GM13976 (cell line): ENCODE measurements at places on chromosomes 16 and 17.
A peak's percentile ranks its signal among the peaks of the same experiment; 100 is the strongest.

DNA sequence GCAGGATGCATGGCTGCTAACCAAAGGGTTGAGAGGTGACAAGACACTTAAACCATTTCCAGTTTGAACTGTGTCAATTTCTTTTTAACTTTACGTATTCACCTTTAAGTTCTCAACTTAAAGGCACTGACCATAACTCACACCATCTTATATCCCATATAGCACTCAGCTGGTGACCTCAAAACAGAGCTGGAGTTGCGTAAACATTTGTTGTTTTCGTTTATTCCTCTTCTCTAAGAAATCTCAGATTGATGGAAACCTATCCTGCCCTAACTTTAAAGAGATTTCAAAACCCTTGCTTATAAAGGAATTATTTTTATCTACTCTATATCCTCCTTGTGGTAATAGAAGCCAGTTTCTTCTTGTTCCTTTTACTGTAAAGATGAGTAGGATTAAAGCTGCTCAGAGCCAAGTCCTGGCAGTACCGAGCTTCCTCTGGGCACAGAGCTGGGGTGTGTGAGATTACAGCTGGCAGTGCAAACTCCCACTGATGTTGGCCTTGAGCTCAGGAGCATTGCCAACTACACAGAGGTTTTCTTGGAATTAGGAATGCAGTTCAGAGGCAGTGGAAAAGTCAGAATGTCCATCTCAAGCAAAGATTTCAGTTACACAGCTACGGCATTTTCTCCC is 1.3 kb downstream of the KCTD2 start:
- no peak for DNase-seq

- DNase-seq = no peak
These were observed 101.7 kb downstream of the CHD9 start for GRCh38 chr16:53156516-53156915.

- DNase-seq = no peak
These were observed 775 bp downstream of the CYTH1 start for GRCh38 chr17:78781104-78781892.

DNA sequence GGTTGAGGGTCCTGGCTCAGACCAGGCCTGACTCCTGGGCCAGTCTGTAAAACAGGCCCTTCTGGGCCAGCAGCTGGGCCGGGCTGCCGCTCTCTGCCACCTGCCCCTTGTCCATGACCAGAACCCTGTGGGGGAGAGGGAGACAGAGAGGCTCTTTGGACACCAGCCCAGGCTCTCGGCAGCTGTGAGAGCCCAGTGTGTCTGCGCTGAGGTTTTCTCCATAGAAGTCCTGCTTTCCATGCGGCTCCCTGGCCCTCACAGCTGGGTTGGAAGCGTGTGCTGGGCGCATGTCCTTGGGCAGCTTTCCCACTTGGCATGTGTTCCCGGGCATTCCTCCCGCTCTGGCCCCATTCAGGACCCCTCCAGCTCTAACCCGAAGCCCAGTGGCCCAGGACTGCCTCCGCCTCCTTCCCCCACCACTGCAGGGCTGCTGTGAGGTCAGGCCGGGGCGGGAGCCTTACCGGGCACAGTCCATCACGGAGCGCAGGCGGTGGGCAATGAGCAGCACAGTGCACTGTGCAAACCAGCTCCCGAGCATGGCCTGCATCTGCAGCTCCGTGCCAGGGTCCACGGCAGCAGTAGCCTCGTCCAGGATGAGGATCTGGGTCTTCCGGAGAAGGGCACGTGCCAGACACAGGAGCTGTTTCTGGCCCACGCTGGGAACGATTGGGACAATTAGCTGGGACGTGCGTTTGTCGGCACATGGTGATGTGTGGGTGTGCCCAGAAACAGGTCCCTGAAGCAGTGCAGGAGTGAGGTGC is 73.0 kb downstream of the ABCC6 start:
- no peak for DNase-seq

- DNase-seq = no peak
These were observed 32.2 kb downstream of the BAHCC1 start for GRCh38 chr17:81427173-81428120.

DNA sequence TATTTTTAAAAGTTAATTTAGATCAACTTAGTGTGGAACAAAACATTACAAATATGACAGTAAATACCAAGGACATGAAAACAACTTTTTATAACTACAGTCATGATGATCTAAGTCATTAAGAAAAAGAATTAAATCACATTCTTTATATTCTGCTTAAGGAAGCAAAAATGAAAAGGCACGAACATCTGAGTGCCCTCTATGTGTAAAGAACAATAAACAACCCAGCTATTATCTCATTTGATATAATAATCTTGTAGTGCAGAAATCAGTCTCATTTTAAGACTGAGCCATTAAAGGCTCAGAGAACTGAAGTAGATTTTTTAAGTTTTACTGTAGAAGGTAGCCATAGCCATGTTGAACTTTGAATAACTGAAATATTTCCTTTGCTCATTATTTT is 13.4 kb downstream of the MYO1D start:
- no peak for DNase-seq

DNA sequence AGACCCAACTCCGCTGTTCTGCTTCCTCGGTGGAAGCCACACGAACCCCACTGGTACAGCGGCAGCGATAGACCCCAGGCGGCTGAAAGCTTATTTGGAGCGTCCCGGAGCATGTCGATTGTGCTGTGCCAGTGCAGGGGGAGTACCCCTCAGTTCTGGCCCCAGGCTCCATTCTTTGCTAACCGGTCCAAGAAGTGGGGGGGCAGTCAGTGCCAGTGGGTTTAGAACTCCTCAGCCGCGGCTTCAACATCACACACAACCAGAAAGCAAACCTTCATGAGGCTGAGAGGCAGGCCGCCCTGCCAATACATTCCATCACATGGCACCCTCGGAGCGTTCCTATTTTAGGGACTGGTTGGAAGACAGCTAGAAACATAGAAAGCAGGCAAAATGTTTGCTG is 1.7 kb upstream of the MNT start:
- no peak for DNase-seq

GRCh38 chr16:66620429-66620795 is 15.9 kb downstream of the CMTM3 start:
- DNase-seq = no peak

GRCh38 chr17:27535975-27536374 is 79.7 kb downstream of the KSR1 start:
- no peak for DNase-seq

DNA sequence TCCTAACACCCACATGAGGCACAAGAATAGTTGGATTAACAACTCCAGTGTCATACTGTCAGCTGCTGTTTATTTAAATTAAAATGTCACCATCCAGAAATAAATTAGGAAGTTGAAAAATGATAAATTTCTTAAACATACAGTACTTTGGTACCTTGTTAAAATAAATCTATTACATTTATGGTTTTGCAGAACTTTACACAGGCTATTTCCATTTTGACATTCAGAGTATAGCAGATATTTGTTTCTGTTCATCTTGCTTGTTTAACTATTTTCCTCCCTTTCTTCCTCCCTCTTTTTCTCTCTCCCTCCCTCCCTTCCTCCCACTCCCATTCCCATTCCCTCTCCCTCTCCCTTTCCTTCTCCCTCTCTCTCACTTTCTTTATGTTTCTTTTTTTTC is 310.1 kb downstream of the CDH8 start:
- DNase-seq = no peak

DNA sequence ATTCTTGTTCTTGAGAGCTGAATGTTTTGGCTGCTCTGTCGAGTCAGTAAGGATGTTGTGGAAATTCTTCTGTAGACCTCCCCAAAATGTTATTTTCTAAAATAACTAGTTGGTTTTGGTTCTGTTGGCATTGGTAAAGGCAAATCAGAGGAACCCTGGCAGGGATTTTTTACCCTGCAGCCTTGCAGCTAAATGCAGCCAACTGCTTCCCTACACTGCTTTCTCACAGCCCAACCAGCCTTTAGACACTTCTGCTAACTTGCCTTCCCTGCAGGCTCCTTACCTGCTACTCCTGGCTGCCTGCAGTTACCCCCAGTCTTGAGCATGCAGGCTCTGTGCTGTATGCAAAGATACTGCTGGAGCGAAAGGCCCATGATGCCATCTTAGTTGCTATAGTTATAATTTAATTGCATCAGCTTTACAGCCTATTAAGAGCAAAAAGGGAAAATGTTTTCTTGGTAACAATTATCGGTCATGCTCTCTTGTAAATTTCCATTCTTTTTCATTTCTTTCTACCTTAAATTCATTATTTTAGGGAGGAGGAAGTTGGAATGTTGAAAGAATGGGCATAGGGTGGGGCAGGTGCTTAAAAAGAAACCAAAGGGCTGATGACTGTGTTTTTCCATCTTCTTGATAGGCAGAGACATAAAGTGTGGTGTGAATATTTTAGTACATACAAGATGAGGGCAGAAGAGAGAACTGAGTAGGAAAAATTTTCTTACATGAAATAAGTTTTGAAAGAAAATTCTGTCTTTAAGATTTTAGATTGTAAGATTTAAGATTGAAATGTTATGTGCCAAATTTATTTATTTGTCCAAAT is 20.0 kb downstream of the NUP93 start:
- DNase-seq = no peak

GRCh38 chr16:27301236-27301861 is 12.4 kb upstream of the IL4R start:
- no peak for DNase-seq

GRCh38 chr17:78528541-78528940 is 48.7 kb downstream of the DNAH17 start:
- DNase-seq = no peak

DNA sequence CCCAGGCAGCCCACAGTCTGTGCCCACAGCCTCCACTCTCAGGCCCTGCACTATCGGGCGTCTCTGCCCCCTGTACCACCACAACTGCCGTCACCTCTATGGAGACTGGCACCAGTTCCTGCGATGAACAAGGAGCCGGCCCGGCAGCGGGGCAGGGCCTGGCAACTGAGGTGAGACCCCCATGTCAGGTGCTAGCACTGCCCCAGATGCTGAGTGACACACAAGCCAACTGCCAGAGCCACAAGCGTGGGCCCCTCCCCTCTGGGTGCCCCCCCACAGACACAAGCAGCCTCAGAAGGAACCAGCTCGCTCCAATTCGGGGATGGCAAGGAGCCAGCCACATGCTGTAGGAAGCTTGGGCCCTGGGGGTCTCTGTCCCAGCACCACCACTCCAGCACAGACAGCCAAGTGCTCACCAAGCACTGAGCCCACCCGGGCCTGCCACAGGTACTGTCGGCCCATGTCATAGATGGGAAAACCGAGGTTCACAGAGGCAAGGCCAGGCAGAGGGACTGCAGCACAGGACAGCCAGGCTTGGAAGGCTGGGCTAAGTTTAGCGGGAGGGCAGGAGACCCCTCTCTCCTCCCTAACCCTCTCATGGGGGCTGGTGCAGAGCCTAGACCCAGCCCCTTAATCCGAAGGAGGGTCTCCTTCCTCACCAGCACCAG is 1.5 kb upstream of the PVALEF start:
- no peak for DNase-seq

- DNase-seq = peak; percentile 77
These were observed 53.1 kb downstream of the CMIP start for GRCh38 chr16:81497690-81498089.

DNA sequence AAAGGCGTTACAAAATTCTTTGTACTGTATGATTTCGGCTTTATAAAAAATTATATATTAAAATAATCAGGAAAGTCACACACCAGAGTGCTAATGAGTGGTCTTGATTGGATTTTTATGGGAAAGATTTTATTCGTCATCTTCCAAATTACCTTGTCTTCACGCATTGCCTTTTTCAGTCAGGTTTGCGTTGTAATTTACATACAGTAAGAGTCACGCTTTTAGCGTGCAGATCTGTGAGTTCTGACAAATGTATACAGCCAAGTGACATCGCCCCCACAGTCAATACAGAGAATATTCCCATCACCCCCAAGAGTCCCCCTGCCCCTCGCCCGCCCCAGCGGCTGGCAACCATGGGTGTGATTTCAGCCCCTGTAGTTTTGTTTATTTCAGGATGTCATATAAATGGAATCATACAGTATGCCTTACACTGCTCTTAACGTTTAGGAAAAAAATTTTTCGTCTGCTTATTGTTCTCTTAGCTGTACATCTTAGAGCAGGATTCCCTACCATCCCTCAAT is 157.7 kb downstream of the CMIP start:
- no peak for DNase-seq

DNA sequence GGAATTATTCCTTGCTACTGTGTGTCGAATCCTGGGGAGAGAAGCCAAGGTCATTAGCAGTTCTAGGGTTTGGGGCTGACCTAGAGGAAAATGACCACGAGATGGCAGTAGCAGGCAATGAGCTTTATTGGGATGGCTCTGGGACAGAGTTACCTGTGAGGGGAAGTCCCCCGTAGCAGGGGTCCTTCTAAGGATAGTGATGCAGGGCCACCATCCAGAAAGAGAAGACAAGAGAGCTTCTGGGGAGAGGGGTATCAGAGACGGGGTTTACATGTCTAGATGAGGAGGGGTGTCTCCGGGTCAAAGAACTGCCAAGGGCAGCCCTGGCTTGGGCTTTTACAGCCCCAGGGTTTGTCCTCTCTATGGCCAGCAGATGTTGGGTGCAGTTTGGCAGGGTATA is 6.4 kb upstream of the GGT6 start:
- DNase-seq = peak; percentile 67

DNA sequence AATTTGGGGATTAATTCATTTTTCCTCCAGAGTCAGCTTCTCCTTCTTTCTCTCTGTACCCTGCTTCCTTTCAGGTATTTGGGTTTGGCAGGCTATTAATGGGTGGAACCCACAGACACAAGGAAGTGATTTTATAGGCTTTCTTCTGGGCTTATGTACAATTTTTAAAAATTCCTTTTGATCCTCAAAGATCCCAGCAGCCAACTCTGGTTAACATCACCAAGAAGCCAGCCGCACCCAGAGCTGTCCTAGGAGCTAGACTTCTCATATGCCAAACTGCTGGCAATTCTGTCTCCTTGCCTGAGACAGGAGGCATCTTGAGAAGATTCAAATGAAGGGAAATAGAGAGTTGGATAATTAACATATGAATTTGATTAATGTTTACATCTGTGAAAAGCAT is 47.2 kb upstream of the ELAC2 start:
- no peak for DNase-seq

GRCh38 chr17:45265821-45266220 is 3.9 kb upstream of the SPATA32 start:
- no peak for DNase-seq

GRCh38 chr16:12120217-12120981 is 143.9 kb downstream of the SNX29 start:
- no peak for DNase-seq

GRCh38 chr16:80427795-80428194 is 113.0 kb upstream of the DYNLRB2 start:
- DNase-seq = no peak

DNA sequence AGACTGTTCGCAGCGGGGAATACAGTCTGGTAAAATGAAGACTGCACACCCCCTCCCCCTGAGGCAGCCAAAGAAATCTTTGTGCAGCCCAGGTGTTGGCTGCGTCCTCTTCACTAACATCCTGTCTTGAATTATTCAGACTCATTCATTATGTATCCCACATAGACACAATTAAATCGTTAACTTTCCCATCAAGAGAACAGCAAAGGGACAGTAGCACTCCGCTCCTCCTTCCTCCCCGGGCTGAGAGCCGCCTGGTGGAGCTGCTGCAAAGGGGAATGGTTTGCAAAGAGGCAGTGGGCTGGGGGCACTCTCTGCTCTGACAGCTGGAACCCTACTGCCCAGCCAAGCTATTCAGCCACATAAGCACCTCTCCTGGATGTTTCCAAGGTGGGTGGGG is 290.0 kb upstream of the SOX9 start:
- DNase-seq = no peak
